ENCODE measurements at places on chromosomes 11 and 22.

DNA sequence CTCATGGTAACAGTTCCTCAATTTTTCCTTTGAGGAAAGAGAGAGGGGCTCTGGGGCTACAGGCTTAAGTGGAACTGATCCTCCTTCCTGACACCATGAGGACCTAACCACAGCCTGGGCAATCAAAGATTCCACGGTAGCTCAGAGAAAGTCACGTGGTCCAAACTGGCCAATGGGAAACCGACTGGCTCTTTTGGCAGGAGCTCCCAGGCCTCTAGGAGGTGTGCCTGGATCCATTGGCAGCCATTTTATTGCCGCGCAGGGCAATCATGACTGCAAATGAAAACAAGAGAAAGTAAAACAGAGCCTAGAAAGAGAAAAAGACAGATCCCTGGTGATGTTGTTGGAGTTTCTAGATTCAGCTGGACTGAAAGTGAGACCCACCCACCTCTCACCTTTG is 27.3 kb upstream of the ASPHD2 start:
- no peak for DNase-seq

GRCh38 chr11:131792243-131792642 is 421.8 kb downstream of the NTM start:
- no peak for DNase-seq

GRCh38 chr11:14022251-14022650 is 59.7 kb downstream of the SPON1 start:
- DNase-seq = no peak

DNA sequence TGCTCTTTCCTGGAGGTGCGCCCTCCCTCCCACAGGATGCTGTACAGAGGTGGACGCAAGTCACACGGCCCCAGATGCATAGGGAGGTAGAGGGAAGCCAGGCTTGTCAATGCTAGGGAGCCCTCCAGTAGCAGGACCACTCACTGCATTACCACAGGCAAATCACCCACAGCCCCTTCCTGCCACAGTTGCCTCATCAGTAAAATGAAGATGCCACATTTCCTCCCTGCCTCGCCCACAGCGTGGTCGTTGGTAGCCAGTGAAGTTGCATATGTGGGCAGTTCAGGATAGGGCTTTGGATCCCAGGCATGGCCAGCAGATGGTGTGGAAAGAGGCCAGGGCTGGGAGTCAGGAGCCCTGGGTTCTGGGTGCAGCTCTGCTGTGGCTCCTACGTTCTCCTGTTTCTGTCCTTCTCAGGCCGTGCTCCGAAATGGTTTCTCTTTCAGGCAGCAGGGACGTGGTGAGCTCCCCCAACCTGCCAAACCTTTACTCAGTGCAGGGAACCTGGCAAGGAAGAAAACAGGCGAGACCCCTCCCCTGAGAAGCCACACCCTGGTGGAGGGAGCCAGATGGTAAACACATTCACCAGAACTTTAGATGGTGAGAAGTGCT is 22.6 kb downstream of the DAGLA start:
- DNase-seq = no peak

GRCh38 chr11:27216270-27217149 is 146.5 kb downstream of the CCDC34 start:
- no peak for DNase-seq

DNA sequence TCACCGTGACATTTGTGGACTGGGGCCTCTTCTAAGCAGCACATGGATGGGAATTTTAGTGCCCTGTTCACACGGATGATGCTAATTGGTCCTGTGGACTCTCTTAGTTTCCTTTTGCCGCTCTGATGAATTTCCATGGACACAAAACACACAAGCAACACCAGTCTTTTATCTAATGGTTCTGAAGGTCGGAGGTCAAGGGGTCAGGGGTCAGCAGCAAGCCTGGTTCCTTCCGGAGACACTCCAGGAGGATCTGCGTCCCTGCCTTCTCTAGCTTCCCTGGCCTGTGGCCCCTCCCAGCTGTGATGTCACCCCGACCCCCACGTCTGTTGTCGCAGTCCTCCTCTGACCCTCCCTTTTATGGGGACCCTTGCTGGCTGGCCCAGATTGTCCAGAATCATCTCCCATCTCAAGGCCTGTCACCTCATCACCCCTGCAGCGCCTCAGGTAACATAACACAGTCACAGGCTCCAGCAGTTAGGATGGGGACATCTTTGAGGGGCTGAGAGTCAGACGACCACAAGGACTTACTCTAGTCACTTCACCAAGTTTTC is 6.8 kb downstream of the NADSYN1 start:
- no peak for DNase-seq

- DNase-seq = no peak
Observed at GRCh38 chr11:75453916-75454655, 21.1 kb upstream of the KLHL35 start.

DNA sequence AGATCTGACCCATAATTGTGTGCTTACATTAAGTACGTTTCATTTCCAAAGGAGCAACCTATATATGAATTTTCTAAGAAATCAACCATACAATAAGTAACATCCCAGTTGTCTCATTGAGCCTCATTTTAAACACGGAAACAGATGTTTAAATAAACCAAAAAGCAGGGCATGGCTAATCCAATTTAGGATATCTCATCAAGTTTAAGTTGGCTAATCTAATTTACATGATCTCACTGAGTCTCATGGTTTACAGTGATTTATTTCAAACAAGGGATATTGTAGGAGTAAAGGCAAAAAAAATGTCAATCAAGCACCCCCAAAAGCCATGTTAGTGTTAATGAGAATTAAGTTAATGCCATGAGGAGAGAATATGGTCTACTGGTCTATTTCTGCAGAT is 499.8 kb upstream of the CCDC90B start:
- no peak for DNase-seq

- DNase-seq = no peak
Observed at GRCh38 chr22:35620624-35621251, 3.6 kb upstream of the MB start.

DNA sequence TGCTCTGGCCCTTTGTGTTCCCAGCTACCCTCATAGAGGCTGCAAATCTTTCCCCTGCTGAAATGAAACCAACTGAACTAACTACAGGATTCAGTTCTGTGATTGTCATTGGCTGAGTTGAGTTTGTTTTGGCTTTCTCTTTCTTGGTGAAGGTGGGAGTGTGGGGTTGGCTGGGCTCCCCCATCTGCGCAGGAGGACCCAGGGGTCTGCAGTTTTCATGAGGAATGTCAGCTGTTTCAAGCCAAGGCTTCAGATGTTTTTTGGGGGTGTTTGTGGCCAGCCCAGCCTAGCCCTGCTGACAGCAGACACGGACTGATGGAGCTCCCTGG is 34.0 kb downstream of the LRP5 start:
- no peak for DNase-seq

DNA sequence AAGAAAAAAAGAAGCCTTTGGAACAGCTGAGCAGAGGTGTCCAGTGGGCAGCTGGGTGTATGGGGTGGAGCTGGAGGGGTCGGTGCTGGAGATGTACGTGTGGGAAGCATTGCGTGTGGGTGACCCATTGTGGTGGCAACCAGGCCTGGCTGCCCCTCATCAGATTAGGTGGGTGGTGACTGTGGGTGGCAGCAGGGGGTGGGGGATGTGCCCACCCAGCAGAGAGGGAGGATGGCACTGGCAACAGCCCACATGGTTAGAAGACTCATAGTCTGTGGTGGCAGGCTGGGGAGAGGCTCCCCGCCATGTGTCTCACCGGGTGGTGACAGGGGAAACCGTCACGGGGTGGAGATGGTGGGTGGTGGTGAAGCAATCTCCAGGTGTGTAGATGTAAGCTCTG is 27.6 kb downstream of the TP53I11 start:
- DNase-seq = no peak

DNA sequence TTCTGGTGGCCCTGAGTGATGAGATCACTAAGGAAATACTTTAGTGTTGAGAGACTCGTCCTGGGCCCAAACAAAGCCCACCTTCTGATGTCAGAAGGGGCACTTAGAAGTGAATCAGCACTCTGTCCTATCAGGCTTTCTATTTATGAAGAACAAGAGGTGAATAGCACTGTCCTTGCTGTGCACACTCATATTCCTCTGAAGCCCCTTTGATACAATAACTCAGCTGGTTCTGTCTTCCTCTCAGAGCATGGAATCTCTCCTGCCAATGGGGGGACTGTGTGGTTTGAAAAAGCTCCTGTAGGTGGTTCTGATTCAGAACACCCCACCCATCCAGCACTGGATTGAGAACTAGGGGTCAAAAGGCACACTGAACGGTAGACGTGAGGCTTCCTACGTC is 348.1 kb downstream of the ETS1 start:
- no peak for DNase-seq

DNA sequence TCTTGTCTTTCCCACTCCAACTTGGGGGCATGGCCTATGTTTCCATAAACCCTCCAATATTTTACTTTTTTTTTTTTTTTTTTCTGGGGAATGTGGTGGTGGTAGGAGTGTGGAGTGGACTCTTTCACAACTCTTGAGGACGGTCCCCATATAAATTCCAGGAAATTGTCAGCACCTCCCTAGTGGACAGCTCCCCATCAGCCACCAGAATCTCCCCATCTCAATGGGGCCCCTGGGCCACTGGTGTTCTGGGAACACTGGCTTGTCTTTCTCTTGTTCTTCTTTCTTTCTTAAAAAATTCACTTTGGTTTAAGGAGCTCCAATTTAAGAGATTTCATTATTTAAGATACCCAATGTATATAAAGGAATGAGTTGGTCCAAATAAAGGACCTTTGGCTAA is 74.1 kb downstream of the ADM start:
- no peak for DNase-seq

- DNase-seq = no peak
Observed at GRCh38 chr11:103609117-103610066, 427.0 kb upstream of the DDI1 start.

- DNase-seq = no peak
Observed at GRCh38 chr22:24772493-24773220, 1.9 kb downstream of the PIWIL3 start.

DNA sequence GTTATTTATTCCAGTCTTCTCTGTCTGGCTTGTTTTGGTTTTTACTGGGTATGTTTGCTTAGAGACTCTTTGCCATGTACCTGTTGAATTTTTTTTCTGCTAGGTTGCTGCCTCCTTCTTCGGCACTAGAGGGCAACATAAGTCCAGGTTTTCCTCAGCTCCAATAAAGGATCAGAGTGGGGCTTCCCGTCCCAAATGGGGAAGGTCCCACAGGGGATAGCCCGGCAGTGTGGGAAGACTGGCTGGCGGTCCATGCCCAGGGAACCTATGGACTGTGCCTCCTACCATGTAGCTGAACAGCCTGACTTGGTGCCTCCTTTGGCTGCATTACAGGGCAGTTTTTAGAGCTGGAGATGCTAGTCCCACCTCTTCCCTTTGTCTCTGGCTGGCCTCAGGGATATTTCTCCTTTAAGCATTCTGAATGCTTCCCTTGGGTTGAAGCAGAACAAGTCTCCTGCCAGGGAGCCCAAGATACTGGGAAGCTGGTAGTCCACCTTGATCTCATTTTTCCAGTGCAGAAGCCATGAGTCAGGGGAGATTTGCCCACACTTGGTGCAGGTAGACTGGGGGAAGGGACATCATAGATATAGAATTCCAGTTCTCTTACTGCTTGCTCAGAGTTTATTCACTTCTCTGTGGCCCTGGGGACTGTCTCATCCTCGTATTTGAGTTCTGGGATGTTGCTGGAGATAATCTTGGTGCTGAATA is 60.2 kb downstream of the BRD1 start:
- DNase-seq = no peak

- no peak for DNase-seq
Observed at GRCh38 chr11:82988936-82989627, 82.6 kb downstream of the RAB30 start.

DNA sequence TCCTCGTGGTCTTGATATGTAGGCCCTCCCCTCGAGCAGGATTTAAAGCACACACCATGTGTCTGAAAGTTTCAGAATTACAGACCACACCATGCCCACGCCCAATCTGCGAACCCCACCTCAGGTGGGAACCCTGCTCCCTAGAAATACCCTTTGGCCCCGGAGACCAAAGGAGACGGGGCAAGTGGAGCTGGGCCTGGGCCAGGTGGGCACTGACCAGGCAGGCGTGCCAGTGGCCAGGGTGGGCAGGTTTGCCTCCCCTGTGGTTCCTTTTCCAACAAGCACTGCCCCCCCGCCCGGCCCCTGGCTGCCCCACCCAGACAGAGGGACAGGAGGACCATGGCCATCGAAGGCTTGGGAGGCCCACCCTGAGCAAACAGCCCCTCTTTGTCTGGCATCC is 400.4 kb downstream of the TBC1D22A start:
- no peak for DNase-seq

- no peak for DNase-seq
Observed at GRCh38 chr22:35375031-35375430, 5.9 kb upstream of the HMOX1 start.

DNA sequence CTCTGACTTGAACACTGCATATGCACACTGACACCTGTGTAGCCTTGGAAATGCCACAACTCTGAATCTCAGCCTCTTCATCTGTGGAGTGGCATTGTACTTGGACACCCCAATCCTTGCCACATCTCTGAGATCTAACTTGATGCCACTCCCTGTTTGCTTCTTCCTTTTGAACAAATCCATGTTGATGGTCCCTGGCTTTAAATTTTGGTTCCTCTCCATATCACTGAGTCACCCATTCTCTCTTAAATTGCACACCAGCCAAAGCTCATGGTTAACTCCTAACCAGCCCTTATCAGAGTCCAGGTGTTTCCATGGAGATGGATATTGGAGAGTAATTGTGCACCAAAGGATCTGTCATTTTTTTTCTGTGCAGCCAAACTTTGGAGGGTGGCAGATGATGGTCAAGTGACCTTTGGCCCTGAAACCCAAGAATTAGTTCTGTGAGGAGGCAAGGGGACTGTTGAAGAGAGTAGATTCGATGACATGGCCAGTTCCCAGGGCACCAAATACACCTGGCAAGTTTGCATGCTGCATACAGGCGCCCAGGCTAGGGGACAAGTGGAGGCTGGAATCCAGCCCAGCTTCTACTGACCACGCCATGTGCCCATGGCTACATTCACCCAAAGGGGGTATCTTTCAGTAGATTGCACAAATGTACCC is 25.1 kb upstream of the PAMR1 start:
- no peak for DNase-seq

DNA sequence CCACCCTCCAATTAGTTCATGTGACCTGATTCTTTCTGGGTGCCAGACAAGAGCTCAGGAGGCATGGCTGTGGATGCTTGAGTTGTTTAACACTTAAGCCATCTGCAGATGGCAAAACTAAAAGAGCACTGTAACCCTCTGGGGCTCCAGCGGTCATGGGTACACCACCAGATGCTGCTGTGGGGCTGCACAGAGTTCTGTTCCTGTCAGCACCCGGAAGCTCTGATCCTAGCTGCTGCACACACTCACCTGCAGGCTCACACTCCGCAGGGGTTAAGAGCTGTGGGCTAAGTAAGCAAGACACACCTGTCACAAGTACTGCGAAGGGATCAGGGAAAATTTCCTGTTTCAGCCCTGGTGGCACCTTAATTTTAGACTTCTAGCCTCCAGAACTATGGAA is 307.8 kb downstream of the C11orf87 start:
- no peak for DNase-seq

- DNase-seq = no peak
Observed at GRCh38 chr22:38250643-38251340, 22.0 kb downstream of the TMEM184B start.

DNA sequence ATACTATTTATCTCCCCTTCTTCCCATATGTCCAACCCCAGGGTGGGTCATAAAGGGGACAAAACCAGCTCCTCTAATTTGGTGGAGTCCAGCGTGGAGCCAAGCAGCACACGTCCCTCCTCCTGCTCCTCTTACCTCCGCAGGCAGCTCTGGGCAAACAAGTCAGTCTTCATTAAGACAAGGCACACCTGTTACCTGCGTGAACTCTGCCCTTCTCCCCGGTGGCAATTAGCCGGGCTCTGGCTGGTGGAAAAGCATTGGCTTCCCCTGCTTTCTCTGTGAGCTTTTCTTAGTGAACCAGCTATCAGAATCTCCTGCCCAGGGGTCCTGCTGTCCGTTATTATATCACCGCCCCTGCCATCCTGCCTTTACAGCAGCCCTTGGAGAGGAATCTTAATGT is 418.7 kb upstream of the CADM1 start:
- DNase-seq = no peak

All from activated CD4-positive, CD25-positive, alpha-beta regulatory T cell (primary cell).